ENCODE measurements at places on chromosomes 1 and 21. TPM values are rescaled to one million over a fixed set of nuclear protein-coding genes. Genes with fewer than 3 reads are reported as not detected.

Gene PDPN
- total RNA-seq = not detected

Gene COL6A2
- 1.9 TPM for total RNA-seq

Gene LCE2A
- total RNA-seq = not detected

Gene HORMAD1
- 0.25 TPM for total RNA-seq

Gene AQP10
- not detected for total RNA-seq

Gene F13B
- total RNA-seq = not detected

Gene FCER1G
- total RNA-seq = 2.5 TPM

Gene ZFP69
- 4.1 TPM for total RNA-seq

Gene B4GALT3
- total RNA-seq = 49.4 TPM

Gene PRMT6
- total RNA-seq = 17.1 TPM

Gene AMY1C
- not detected for total RNA-seq

Gene PTPN7
- total RNA-seq = 303 TPM

Data from T-helper 2 cell treated with Interferon-gamma antibody and Interleukin-4, amounts not matched to agents 100 ng/mL and 5 ng/mL, for 36 hours (primary cell).